ENCODE measurements at places on chromosomes 1 and 21.

DNA sequence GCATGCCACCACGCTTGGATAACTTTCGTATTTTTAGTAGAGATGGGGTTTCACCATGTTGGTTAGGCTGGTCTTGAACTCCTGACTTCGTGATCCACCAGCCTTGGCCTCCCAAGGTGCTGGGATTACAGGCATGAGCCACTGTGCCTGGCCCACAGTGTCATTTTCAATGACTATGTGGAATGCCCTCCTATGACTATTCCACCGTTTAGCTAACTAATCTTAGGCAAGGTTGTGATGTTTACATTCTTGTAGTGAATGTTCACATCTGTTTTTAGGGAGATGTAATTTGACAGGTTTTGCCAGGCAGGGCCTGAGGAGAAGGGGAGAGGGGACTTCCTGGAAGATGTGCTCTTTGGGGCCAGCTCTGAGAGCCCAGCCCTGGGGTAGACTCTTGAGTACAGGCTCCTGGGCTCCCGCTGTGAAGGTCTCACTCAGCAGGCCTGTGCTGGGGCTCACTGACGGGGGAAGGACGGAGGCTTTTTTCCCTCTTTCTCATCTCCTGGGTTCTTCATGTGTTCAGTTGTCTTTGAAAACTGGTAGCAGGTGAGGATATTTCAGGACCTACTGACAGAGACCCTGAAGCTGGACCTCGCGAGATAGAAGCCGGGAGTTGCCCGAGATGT is 13.2 kb downstream of the COQ8A start:
- DNase-seq, result no peak

DNA sequence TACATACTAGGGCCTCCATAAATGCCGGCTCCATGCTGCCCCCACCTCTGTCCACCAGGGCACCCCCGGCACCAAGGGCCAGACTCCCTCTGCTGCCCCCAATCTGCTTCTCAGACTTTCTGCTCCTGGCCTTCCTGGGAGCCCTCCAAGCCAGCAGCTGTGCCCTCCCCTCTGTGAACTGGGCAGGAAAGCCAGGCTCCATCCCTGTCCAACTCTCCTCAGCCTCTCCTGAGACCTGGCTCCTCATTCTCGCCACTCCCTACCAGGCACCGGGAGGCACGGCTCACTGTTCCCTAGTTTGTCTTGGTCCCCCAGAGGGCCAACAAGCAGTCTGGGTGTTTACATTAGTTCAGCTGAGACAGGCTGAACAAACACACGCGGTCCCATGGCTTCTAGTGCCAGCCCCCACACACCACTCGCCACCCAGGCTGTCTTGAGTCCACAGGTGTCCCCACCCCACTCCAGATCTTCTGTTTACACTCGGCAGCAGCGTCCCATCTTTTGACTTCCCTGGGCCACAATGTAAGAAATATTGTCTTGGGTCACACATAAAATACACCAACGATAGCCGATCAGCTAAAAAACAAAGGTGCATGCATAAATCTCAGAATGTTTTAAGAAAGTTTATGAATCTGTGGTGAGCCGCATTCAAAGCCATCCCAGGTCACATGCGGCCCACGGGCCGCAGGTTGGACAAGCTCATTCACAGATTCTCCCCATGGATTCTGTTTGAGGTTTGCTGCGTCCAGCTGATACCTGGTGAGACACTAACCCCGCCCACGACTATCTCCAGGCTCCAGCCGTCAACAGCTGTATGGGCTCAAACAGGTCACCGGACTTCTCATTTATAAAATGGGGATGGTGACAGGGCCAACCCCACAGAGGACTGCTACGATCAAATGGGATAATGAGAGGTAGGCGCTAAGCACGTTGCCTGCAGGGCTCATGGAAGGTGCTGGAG is 29.5 kb upstream of the ECE1 start:
- DNase-seq, result no peak

- no peak for DNase-seq
Measured at GRCh38 chr1:9861360-9861759, 37.6 kb upstream of the CLSTN1 start.

DNA sequence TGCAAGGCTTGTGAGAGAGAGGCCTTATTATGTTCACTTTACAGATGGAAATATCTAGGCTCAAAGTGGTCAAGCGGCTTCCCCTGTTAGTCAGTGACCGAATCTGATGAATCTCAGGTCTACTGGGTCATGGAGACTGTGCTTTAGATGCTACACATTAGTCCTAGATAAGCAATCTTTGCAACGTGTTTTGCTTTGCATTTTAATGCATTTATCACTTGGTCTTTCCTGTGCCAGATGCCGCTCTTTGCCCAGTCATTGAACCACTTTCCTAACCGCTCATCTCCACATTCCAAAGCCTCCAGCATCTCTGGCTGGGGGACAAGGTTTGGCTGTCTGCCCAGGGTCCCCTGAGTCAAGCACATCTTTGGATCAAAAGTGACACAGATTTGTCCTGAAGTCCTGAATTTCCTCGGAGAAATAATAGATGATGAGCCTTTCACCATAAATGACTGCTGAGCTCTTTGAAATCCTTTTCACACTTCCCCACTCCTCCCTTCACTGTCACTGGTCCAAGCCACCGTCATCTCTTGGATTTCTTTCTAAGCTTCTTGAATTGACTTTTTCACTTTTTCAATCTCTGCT is 96.0 kb upstream of the USP24 start:
- no peak for DNase-seq

- peak; percentile 54 for DNase-seq
Measured at GRCh38 chr1:198932351-198932991, 293.6 kb downstream of the PTPRC start.

Measured in activated CD8-positive, alpha-beta T cell treated with anti-CD3 and anti-CD28 coated beads for 36 hours (primary cell).